Stimulated activated CD4-positive, alpha-beta T cell treated with anti-CD3 and anti-CD28 coated beads, Interleukin-2, amount 100 ng/mL, for 48 hours (primary cell): ENCODE measurements at places on chromosomes 12 and 14.

DNA sequence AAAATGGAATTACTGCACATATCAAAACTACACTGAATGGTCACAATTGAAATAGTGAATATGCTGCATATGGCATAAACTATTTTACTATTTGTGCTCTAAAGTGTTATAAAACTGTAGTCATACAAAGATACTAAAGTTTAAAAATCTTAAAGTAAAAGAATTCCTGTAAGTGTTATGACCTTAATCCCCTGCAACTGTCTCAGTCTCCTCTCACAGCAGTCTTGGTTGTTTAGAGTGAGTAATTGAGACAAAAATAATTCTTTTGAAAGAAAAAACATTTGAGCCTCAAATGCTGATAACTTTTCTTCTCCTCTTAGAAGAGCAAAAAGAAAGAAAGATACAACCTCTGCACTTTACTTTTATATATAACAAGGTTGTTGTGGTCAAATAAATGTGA, 99.9 kb downstream of the SYT1 start:
- DNase-seq, result no peak

- no peak for DNase-seq
Measured at GRCh38 chr14:21626491-21627230, 8.1 kb downstream of the OR10G2 start.

GRCh38 chr12:122947352-122947792, 18.9 kb downstream of the ABCB9 start:
- DNase-seq, result no peak

GRCh38 chr12:54631988-54632728, 2.5 kb downstream of the LACRT start:
- DNase-seq, result no peak

- DNase-seq, result no peak
Measured at GRCh38 chr12:95239216-95239615, 21.6 kb downstream of the VEZT start.

GRCh38 chr12:8912914-8913313, 1.4 kb upstream of the PHC1 start:
- DNase-seq, result no peak

DNA sequence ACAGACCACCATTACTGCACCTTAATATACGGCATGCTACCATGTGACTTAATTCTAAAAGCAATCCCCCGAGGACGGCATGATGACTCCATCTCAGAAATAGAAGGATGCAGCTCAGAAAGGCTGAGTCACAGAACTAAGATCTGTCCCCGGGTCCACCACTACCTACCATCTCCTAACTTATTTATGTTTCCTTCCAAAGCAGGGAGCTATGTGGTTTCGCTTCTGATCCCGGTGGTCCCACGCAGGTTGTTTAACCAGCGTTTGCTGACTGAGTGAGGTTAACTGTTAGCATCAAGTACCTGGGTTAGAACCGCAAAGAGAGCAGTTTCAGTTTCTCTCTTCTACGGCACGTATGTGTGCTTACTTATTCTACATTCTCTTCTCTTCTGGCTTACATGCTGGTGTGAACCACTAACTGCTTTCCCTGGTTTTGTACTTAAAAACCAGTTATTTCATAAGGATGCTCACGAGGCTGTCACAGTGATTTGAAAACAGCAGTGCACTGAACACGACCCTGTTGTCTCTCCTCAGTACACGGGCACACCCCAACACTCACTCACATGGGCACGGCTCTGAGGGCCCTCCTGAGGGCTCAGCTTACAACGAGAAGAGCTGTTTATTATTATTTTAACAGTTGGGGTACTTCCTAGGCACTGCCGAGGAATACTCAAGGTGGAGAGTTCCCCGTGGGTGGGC, 66.7 kb downstream of the CCDC88C start:
- DNase-seq, result peak; percentile 53

- no peak for DNase-seq
Measured at GRCh38 chr12:57737467-57738460, 778 bp downstream of the AGAP2 start.

DNA sequence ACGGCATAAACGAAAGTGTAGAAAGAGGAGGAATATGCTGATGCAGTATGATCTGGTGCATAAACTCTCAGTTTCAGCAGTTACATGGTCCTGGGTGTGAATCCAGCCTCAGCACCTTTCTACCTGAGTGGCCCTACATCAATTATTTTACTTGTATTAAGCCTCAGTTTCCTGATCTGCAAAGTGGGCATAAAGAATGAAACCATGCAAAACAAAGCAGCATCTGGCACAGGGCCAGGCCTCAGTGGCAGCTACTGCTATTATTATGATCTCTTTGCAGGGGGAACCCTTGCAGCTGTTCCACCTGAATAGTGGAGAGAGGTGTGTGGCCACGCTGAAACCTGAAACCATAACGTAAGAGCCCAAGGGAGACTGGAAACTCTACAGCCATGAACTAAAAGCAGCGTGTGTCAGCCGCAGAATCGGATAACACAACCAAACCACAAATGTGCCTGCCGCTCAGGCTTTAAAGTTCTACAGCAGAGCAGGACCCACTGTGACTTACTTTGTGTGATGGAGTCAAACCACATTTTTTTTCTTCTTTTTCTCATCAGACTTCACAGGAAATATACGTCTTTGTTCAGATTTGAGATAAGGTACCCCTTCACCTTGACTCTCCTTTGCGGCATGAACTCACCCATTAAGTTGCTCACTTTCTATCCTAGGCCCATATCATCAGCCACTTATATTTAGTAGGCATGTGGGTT, 29.2 kb upstream of the FOS start:
- DNase-seq, result peak; percentile 65

DNA sequence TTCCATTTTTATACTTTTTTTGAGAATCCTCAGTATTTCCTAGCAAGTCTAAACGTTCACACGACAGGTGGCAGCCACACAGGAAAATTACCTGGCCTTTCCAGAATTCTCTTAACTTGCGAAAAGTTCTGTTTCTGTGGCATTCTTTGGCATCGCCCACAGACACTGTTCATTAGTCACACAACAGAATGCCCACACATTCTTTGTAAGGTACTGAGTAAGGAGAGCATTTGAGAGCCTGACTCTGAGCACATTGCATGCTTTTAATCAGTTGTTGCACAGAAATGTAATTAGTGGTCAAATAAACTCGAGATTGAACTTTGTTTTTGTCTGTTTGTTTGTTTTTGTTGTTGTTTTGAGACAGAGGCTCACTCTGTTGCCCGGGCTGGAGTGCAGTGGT, 52.4 kb downstream of the LMNTD1 start:
- DNase-seq, result no peak

DNA sequence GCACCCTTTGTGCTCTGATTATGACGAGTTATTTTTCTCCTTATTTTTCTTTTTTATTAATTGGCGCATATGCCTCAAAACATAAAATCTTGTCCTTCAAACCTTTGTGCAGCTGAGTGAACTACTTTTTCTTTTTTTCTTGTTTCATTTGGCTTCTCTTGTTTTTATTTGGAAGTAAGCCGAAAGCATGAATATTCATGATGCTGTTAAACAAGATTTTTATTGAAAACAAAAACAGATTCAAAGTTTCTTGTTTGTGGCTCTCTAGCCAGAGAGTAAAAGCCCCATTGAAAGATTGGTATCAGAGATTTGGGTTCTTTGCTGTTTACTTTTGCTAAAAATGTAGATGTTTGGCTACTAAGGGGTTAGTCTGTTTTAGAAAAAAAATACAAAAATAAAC, 183.8 kb downstream of the TMEM132C start:
- DNase-seq, result no peak

- no peak for DNase-seq
Measured at GRCh38 chr12:15123401-15123800, 97.8 kb downstream of the RERG start.

- DNase-seq, result no peak
Measured at GRCh38 chr12:132700212-132700822, 10.3 kb upstream of the PGAM5 start.

DNA sequence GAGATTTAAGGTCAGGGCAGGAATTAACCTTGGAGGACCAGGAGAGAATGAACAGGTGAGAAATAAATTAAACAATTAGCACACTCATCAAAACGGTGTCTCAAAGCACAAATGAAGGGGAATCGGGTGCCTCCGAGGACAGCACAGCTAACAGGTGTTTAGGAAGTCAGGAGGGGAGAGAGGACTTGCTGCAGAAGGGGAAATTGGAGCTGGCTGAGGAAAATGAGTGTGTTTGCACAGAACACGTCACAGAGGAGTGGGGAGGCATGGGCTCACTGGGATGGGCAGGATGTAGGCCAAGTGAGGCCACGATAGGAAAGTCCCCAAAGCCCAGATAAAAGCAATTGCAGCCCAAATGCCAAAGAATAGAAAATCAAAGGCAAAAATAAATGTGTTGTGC, 121.7 kb downstream of the ZNF664 start:
- no peak for DNase-seq

- DNase-seq, result no peak
Measured at GRCh38 chr12:8096281-8096915, 14.3 kb downstream of the NECAP1 start.

DNA sequence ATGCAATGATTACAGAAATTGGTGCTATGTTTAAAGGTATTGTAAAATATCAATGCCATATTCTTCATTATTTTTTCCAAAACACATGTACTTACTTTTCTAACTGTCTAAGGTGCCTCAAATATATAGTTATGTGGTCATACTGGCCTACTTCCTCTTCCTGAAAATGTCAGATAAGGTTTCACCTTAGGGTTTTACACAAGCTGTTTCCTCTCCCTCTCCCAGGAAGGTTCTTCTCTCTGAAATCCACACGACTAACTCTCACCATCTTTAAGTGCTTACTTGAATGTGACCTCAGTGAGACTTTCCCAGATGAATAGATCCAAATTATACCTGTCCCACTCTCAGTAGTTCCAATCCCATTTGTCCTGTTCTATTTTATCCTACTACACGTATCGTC, 11.6 kb upstream of the CLEC4D start:
- no peak for DNase-seq

DNA sequence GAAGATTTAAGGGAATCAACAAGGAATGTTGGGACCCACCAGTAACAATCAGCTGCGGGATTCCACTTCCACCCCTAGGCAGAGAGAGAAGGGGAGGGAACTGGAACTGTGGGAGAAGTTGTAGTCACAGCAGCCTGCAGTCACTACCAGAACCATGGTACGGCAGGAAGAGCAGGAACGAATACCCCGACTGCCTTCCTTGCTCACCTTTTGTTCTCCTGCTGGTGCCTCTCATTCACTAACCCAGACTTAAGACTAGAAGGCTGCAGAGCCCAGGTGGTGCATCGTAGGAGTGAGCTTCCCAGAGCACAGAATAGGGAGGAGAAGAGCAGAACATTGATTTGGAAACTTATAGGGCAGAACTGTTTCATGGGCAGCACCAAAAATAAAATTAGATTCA, 154.2 kb downstream of the DYRK2 start:
- no peak for DNase-seq

DNA sequence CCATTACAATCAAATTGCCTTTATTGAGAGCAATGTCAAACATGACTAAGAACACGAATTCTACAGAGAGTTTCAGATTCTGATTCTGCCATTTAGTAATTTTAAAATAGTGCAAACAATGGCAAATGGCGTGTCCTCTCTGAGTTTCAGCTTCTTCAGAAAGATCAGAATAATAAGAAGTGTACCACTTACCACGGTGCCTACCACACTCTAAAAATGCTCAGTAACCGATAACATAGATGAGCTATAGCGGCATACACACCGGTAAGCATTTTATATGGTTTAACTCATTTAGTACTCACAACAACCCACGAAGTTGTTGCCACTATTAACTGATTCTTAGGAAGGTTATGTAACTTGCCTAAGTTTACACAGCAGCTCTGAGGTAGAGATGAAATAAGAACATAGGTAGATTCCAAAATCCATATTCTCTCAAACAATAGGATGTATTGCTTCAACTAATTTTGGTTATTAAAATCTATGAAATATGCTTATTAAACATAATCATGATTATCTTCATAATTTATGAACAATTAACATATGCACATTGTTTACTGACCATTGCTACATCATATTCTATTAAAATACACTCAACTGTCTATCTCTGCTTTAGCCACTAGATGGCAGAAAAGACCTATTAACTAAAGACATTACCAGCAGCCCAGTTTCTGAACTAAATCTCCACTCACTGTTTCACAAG, 38.3 kb downstream of the SLC6A15 start:
- DNase-seq, result no peak

DNA sequence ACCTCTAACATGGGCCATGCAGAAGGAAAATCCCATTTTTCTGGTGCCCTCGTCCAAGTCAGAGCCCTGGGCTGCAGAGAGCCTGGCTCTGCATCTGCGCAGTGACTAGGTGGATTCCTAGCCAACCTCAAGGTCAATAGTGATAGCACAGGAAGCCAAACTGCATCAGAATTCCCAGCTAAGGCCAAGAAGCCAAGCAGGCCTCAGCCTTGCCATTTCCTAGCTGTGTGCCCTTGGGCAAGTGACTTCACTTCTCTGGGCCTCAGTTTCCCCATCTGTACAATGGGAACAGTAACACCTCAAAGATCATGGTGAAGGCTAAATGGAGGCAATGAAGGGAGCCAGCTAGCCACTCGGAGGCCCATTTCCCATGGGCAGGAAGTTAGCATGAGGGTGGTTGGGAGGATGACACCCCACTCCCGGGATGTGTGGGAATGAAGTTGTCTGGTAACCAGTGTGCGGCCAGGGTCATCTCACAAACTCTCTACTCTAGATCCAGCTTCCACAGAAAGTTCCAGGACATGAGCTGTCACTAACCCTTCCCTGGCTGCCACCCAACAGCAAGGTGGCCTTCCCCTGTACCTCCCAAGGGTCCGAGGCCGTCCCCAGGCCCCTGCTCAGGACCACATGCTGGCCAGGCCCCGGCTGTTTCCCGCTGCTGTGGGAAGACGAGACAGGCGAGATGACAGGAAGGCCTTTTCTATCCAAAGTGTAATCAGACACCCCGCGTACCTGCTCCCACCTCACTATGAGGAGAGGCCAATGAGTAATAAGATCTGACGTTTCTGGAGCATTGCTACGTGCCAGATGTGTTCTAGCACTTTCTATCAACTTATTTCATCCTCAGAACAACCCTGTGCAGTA, 125.7 kb downstream of the SCARB1 start:
- no peak for DNase-seq

- peak; percentile 43 for DNase-seq
Measured at GRCh38 chr14:77302926-77303325, 17.8 kb downstream of the POMT2 start.
